ENCODE measurements at places on chromosomes 6 and 20.

GRCh38 chr6:13767121-13767808 is 47.1 kb downstream of the MCUR1 start:
- peak; percentile 62 for DNase-seq

DNA sequence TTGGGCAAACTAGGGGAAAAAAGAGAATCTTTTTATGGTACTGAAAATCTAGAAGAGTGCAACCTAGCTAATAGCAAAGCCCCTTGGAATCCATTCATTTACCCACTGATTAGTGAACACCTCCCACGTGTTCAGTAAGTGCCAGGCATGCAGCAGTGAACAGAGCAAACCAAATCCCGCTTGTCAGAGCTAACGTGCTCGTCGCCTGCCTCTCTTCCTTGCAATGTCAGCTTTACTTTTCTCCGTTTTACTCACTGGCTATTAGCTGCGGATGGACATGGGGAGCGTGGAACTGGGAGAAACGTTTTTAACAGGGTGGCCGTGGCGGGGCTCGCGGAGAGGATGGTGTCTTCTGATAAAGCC is 120.4 kb downstream of the SYNDIG1 start:
- no peak for DNase-seq

DNA sequence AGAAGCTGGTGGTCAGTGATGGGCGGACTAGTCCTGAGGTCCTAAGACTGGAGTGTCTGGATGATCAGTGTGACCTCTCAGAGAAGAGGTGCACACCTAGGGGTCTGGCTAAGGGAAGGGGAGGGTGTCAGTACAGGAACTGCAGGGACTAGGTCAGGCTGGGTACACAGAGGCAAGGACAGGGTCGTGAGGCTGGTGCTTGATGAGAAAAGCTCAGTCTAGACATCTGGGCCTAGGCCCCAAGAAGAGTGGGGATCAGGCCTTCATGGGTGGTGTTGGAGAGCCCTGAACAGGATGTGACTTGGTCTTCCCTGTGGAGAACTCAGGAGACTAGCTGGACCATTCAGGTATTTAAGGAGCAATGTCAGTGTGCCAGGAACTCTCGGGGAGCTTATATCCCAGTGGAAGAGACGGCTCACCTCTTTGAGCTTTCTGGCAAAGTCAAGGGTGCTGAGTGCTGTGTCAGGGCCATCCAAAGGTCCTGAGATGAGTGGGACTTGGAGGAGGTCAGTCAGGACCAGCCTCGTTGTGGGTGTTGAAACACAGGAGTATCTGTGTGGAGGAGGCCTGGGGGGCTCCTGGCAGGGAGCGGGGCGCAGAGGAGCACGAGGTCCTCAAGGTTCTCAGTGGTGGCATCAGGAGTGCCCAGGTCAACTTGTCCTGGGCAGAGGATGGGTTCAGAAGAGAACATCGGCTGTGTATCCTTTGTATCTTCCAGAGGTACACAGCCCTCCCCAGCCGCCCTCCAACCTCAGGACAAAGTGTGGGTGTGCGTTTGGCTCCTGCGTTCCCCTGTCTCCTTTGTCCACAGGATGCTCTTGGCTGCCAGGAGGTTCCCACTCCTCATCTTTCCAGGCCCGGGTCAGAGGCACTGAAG is 13.3 kb upstream of the MYT1 start:
- no peak for DNase-seq

- no peak for DNase-seq
Measured at GRCh38 chr6:42079941-42080464, 29.7 kb downstream of the TAF8 start.

DNA sequence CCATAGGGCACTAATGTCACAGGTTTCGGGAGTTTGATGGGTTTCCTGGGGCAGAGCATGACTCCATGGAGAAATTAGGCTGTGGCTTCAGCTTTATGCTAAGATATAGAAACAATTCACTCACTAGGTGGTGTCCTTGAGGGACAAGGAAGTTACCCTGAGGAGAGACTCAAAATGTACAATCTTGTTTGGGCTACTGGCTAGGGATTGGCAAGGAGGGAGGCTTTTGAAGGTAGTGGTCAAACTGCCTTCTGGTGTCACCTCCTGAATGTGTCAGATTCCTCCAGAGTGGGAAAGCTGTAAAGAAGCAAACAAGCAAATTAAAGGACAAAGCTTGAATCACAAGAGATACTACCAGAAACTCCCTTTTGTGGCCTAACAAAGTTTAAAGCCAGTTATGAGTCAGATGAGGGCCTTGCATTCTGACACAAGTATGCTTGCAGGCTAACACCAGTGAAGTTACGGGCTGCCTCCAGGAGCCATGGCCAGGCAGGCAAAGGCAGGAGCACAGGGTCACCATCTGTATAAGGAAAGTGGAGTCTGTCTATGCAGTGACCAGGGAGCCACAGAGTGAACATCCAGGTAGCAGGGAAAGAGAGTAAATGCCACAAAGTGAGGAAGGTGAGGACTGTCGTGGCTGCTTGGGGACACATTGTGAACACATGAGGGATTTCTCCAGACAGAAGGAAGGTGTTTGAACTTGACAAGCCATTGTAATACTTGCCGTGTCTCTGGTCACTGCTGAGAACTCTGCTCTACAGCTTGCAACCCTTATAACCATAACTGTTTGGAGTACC is 107.7 kb upstream of the DTNBP1 start:
- DNase-seq: peak; percentile 14

GRCh38 chr6:16181439-16182297 is 52.8 kb downstream of the MYLIP start:
- DNase-seq: no peak

DNA sequence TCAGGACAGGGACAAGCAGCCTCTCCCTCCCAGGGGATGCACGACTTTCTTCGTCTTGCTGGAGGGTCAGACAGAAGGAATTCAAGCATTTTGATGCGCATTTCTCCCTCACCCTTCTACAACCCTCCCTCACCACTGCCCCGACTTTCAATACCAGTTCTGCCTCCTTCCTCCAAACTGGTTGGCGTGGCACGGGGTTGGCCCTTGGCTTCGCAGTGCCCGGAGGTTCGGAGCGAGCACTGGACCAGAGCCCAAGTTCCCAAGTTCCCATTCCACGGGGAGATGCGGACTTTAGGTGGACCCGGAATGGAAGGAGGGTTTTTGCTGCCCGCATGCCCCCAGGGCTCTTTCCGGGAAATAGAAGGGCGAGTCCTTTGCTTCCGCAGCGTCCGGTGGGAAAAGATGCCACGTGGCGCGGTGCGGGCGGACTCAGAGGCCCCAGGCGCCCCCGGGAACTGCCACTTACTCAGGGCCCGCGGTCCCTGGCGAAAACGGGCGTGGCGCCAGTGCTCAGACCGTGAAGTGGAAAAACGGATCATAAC is 8.0 kb upstream of the LAMP5 start:
- DNase-seq: no peak

DNA sequence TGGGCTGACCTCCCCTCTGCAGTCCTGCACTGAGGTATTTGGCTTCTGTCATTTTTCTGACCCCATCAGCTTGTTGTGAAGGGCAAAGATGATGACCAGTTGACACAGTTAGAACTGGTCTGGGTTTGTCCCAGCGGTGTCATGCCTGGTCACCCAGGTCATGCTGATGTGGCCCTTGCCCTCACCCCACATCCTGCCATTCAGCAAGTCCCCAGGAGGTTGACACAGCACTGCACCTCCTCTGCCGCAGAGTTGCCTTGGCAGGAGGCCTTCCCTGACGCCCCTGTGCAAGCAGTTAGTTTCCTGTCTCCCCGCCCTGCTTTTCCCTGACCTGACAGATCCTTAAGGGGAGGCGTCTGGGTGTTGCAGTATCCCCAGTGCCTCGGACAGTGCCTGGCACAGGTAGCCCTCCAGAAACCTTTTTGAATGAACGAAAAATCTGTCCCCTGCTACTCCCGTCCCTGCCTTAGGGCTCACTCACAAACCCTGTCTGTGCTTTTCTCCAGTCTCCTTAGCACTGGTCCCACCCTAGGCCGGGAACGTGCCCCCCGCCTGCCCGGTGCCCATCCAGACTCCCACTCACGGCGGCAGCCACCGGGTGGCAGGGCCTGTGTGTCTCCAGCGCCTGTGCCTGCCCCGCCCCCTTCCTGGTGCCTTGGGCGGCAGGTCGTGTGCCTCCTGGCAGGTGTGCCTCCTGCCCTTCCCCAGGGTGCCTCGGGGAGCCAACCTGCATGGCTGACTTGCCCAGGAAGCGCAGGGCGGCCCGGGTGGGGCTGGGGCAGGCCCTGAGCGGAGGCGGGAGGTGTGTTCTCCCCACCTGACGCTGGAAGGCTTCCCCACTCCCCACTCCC is 146.3 kb upstream of the RNF24 start:
- peak; percentile 40 for DNase-seq

DNA sequence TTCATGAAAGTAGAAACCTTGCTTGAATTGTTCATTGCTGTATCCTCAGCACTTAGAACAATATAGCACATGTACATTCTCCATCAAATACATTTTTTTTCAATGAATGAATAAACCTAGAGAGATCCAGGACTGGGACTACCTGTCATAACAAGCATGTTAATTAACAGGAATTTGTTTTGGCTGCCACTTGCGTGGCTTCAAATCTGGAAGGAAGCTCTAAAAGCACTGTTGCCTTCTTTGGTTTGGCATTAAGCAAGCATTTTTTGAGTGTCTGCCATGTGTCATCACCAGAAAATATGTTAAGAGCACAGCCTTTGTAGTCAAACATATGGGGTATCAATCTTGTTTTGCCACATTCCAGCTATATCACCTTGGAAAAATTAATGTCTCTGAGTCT is 131.9 kb upstream of the BACH2 start:
- DNase-seq: no peak

DNA sequence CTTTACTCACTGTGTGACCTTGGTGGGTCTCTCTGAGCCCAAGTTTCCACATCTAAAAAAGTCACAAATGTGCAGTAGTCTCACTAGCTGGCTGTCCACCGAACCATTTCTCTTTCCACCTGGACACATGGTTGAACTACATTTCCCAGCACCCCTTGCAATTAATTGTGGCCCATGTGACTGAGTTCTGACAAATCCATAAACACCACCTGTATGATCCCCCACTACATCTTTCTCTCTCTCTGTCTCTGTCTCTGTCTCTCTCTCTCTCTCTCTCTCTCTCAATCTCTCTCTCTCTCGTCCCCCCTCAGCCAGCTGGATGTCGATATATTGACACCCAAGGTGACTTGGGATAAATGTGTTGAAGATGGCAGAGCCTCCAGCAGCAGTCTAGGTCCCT is 42.8 kb downstream of the SNHG17 start:
- DNase-seq: no peak

DNA sequence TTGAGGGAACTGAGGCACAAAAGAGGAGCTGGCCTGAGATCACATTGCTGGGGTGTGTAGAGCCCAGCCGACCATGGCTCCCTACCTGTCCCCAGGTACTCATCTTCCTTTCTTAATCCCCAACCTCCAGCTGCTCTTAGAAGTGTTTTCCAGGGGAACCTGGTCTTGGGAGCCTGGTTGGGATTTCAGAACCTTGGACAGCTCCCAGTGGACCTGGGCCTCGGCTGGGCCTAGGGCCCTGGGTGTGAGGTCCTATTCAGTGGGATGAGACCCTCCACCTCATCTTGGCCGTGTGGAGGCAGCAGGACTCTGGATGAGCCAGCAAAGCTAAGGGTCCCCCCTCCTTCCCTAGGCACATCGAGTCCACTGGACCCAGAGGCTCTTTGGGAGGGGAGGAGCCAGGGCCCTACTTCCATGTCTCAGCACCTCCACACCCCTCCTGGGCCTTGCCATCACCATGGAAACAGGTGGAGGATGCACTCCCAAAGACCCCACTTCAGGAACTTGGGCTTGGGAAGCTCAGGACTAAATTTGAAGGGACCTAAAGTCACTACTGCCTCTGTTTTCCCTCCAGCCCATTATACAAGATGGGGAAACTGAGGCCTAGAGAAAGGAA is 38.5 kb downstream of the DLGAP4 start:
- DNase-seq: peak; percentile 28

GRCh38 chr6:24824142-24824938 is 25.6 kb upstream of the ARMH2 start:
- no peak for DNase-seq

- peak; percentile 66 for DNase-seq
Measured at GRCh38 chr6:106114492-106114891, 28.4 kb downstream of the PRDM1 start.

DNA sequence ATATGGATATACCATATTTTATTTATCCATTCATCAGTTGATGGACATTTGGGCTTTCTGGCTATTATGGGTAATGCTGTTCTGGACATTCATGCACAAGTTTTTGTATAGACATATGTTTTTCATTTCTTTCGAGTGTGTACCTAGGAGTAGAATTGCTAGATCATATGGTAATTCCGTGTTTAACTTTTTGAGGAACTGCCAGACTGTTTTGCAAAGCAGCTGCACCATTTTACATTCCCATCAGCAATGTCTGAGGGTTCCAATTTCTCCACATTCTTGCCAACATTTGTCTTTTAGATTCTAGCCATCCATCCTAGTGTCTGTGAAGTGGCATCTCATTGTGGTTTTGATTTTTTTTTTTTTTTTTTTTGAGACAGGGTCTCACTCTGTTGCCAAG is 20.8 kb downstream of the SRC start:
- no peak for DNase-seq

- no peak for DNase-seq
Measured at GRCh38 chr6:159680104-159680503, 12.9 kb downstream of the SOD2 start.

DNA sequence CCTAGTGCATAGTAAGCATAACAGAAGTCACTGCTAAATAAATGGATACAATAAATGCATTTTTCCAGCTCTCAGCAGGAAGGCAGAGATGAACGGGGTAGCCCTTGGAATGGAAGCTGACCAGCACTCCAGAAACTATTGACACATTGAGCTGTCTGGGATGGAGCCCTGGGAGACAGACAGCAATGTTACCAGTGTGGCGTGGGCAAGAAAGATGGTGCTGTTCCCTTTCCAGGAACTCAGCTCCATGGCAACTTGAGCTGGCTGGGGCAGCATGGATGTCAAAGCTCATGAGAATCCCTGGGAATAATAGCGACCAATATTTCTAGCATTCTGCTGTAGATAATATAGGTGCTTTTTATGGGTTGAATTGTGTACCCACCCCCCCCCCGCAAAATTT is 104.3 kb upstream of the PTPRT start:
- DNase-seq: no peak

DNA sequence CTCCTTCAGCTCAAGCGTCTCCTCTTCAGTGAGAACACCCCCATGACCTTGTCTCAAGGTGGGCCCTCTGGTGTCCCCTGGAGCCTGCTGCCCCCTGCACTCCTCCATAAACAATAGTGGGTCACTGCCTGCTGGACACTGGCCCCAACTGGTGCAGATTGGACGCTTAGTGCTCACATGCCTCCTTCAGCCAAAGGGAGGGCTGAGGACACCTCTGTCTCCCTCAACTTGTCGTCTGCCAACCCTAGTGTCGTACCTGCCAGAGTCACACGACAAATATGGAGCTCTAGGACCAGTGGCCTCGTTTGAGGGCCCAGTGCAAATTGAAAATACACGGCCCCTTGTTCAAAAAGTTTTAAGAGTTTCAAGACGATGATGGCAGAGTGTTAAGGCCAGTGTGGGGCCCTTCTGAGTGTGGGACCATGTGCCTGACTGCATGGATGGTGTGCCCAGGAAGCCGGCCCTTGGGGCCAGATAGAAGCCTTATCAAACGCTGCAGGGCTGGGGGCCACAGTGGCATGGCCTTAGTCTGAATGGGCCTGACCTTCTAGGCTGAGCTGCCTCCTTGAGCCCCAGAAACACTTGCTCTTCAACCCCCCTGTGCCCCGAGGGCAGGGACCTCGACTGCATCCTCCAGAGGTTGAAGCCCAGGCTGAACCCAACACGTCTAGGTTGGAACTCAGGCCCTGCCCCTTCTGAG is 20.1 kb downstream of the APCDD1L start:
- no peak for DNase-seq

Data from stimulated activated naive CD8-positive, alpha-beta T cell treated with anti-CD3 and anti-CD28 coated beads, Interleukin-15, Interleukin-2, amounts not matched to agents 100 U/mL and 50 U/mL, for 24 hours (primary cell).